Large intestine (tissue), 12 donors: ENCODE measurements at places on chromosomes 4 and X. TPM values are rescaled to one million over a fixed set of nuclear protein-coding genes. Genes with fewer than 3 reads are reported as not detected.

DNA sequence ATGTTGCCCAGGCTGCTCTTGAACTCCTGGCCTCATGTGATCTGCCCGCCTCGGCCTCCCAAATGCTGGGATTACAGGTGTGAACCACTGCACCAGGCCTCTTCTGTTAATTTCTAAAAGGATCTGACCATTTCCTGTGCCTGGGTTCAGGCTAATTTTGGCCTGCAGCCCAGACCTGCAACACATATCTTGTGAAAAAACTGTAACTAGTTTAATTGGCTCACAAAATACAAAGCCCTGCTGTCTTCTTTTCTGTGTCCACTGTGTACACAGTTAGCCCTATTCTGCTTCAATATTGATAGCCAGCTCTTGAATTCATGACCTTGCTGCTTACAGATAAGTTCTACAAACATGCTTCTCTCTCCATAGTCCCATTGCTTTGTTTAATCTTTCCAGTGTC lies 753.5 kb downstream of the PDHA2 start:
- DNase-seq = no peak

DNA sequence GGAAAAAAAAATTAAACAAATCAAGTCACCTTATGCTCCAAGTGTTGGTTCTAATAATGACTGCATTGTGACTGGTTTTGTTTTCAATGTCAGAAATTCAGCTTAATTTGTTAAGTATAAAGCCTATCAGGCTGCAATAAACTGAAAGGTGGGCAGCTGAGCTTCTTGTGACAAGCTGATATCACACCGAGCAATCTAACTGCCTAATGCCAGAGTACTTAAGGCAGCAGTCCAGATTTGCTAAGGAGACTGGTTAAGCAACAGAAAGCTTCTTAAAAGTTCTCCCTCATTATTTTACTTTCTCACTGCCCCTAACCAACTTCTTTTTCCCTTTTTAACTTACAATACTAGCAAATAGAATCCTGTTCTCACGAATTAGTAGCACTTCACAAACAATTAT lies 201.0 kb downstream of the MAB21L2 start:
- no peak for DNase-seq

- DNase-seq = no peak
These were observed 110.0 kb downstream of the CBR4 start for GRCh38 chr4:168900080-168900479.

FATE1 gene
- polyA plus RNA-seq = 0.09 TPM

NSUN7 gene
- 19.9 TPM for polyA plus RNA-seq

CD99 gene
- 229 TPM for polyA plus RNA-seq
